ENCODE measurements at places on chromosomes 2 and 18.
A peak's percentile ranks its signal among the peaks of the same experiment; 100 is the strongest.

DNA sequence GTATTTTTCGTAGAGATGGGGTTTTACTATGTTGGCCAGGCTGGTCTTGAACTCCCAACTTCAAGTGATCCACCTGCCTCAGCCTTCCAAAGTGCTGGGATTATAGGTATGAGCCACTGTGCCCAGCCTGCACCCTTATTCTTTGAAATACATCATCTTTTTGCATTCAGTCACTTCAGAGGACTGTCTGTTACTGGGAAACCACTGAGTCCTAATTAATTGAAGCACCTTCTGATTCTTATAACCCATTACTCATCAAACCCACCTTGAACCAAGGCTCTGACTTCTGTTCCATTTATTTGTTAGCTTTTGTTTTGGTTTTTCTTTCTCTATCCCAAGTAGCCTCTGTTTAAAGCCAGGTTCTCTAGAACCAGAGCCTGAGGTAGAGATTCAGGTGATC lies 49.6 kb downstream of the CPO start:
- no peak for DNase-seq

- DNase-seq, result no peak
Measured at GRCh38 chr2:162210385-162210784, 32.9 kb downstream of the FAP start.

DNA sequence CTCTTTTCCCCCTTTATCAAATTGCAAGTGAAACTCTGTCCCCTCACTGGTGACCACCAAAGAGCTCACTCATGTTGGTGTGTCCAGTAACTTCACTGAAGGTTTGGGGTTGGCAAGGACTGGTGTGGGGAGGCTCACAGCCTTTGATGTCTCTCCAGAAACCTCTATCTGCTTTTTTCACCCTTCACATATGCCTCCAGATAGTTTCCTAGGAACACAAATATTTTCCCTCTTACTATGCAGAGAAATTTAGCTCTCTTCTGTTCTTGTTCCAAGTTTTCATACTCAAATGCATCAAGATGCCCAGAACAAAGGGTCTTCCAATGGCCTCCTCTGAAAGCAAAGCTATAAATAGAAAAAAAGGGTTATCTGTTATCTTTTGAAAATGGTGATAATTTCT lies 20.7 kb downstream of the DTNA start:
- DNase-seq, result no peak

GRCh38 chr2:240687741-240688552 lies 3.7 kb upstream of the AQP12A start:
- DNase-seq, result no peak

DNA sequence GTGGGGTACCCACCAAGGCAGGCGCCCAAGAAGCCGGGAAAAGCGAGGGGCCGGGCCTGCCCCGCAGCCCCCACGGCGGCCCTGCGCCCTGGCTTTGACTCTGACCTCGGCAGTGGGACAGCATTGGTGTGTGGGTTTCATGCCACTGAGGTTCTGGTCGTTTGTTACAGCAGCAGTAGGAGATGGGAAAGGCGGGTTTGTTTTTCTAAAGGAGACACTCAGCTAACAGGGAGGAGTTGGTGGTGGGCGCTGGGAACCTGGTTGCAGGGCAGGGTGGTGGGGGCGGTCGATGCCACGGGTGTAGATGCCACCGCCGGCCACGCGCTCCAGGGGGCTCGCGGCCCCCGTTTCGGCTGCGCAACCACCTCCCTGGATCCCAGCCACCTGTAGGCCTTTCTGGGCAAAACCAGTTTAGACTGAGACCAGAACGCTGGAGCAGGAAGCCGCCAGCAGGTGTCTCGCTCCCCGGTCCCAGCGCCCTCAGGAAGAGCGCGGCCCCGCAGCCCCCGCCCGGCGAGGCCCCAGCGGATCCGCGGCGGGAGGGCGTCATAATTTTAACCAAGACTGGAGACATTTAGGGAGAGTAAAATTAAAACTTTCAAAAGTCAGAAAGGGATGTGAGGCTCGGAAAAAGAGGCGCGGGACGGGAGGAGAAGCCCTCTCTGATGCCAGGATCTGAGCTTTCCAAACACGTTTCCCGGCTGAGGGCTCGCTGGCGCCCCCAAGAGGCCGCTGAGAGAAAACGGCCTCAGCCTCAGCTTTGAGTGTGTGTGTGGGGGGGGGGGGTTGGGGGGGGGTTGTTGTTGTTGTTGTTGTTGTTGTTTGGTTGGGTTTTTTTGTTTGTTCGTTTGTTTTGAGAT lies 17.4 kb downstream of the CIDEA start:
- peak; percentile 12 for DNase-seq

GRCh38 chr2:203543898-203544328 lies 8.8 kb upstream of the RAPH1 start:
- no peak for DNase-seq

DNA sequence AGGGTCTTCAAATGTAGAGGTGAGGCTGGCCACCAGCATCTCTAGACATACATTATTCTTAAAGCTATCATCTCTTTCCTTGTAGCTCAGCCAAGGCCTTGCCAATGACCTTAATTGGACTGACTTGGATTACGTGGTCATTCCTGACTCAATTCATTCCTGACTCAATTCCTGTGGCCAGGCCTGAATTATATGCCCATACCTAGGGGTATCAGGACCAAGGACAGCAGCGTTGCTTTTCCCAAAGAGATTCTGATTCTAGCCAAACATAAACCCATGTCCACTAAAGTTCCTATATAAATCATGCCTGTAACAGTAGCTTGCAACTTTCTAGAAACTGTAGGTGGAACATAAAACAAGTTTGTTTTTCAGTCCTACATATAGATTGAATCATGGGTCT lies 231.7 kb downstream of the ARL6IP6 start:
- DNase-seq, result no peak

- no peak for DNase-seq
Measured at GRCh38 chr18:73118121-73118816, 250.5 kb upstream of the NETO1 start.

DNA sequence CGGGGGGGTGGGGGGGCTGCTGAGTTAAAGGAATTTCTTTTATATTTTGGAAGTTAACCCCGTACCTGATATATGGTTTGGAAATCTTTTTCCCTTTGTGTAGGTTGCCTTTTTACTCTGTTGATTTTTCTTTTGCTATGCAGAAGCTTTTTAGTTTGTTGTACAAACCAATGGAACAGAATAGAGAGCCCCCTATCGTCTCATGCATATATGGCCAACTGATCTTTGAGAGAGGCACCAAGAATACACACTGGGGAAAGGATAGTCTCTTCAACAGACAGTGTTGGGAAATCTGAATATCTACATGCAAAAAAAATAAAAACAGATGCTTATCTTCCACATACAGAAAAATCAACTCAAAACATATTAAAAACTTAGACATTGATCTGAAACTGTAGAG lies 647.8 kb upstream of the KLHL29 start:
- no peak for DNase-seq

DNA sequence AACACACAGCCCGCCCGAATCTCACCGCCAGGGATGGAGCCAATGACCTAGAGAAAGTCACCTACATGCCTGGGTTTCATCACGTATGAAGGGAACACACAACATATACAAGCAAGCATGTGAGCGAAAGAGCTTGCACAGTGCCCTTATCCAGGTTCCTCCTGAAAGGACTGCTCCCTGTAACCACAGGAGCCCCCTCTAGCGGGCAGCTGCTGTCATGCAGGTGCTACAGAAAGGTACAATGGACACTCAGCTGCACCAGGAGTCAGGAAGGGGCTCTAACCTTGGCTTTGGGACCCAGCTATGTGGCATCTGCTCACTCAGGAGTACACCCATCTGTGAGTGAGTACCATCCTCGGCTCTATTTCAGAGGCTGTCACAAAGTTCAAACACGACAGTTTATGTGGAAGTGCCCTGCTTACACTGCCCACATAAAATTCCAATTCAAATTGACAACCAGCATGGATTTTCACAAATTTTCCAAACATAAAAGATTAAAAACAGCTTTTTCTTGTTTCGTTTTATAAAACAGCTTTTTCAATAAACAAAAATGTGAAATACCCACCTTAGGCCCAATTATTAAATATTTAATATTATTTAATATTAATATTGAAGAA lies 3.5 kb downstream of the NDUFA10 start:
- peak; percentile 15 for DNase-seq

- DNase-seq, result no peak
Measured at GRCh38 chr18:58046794-58047555, 2.9 kb downstream of the NEDD4L start.

DNA sequence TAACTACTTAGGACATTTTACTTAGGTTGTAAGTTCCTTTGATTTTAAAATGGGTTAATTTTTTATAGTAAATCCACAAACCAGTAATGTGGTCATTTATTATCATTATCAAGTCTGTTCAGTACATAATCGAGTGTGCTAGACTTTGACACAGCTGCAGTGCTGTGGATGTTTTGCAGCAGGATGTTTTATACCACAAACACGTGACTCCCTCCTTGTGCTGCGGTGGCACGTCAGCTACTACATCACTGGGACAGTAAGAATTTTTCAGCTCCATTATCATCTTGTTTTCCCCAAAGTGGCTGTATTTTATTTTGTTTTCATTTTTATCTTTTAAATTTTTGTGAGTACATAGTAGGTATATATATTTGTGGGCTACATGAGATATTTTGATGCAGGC lies 70.0 kb downstream of the ATP9B start:
- peak; percentile 26 for DNase-seq

DNA sequence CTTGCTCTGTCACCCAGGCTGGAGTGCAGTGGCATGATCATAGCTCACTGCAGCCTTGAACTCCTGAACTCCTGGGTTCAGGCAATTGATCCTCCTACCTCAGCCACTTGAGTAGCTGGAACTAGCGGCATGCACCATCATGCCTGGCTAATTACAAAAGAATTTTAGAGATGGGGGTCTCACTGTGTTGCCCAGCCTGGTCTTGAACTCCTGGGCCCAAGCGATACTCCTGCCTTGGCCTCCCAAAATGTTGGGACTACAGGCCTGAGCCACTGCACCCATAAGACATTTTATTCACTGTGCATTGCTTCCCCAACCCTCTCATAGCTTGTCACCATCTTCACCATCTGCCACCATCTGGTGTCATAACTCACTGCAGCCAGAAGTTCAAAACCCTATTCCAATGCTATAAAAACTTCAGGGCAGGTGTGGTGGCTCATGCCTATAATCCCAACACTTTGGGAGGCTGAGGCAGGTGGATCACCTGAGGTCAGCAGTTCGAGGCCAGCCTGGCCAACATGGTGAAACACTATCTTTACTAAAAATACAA lies 78.7 kb downstream of the NCAPH start:
- DNase-seq, result no peak

DNA sequence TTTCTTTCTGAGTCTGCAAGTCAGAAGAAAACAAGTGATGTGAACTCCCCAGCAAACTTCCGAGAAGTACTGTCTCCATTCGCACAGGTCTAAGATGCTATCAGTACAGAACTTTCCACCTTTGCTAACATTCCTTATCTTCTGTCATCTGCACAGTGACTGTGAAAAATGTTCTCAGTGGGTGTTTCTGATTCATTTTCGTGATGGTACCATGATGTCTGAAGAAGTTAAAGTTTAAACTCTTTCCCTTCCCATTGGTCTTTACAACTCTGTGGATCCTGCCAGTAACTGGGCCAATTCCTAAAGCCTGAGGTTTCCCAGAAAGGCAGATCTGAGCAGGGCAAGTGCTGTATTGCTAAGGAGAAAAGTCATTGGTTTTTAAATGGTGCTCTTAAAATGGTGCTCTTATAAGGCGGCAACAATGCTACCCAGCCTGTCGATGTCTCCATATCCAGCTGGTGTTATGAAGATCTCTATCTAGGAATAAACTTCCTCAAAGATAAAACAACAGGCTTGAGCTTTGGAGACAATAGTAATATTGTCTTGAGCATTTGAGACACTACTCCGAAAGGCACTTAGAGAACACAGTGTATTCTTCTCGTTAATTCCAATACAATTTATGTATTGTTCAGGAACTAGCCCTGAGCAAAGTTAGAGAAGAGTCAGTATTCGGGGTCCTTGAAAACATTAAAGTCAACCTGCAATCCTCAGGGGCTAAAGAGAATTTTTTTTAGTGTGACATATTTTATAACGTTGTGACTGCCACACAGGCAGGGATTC lies 232.3 kb downstream of the OSR1 start:
- no peak for DNase-seq

- no peak for DNase-seq
Measured at GRCh38 chr2:218823196-218823855, 8.3 kb downstream of the PRKAG3 start.

- peak; percentile 56 for DNase-seq
Measured at GRCh38 chr2:233053928-233054784, 6.0 kb upstream of the INPP5D start.

DNA sequence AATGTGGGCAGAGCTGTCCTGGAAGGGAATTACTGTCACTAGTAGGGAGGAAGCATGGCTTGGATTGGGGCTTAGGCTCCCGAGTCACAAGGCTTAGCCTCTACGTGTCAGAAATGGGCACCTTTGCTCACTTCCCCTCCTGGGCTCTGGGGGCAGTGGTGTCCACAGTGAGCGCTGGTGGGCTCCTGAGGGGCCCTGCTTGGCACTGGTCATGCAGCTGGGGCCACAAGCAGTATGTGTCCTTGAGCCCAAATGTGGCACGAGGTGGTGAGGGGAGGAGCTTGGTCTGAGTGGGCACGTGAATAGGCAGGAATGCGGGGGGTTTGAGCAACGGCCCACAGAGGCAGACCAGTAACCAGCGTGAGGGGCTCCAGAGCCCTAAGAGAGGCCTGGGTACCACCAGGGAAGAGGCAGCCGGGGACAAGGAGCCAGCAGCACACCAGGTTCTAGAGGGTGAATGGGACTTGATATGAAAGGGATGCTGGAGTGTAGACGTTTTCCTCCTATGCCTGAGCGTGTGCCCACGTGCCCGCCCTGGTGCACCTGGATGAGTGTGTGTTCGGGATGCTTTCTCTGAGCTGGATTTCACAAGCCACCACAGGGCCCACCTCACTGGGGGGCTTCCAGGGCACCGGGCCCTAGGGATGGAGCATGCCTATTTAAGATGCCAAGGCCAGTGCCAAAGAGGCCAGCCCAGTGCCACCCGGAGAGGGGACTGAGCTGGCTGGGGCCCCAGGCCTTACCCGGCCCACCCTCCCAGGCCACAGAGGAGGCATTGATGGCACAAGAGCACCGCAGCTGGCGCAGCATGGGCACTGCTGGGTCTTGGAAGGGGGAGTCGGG lies 22.8 kb upstream of the PTMA start:
- DNase-seq, result no peak

GRCh38 chr18:48419277-48420022 lies 10.3 kb upstream of the ZBTB7C start:
- no peak for DNase-seq

GRCh38 chr2:68714866-68715265 lies 19.7 kb upstream of the ARHGAP25 start:
- DNase-seq, result no peak

DNA sequence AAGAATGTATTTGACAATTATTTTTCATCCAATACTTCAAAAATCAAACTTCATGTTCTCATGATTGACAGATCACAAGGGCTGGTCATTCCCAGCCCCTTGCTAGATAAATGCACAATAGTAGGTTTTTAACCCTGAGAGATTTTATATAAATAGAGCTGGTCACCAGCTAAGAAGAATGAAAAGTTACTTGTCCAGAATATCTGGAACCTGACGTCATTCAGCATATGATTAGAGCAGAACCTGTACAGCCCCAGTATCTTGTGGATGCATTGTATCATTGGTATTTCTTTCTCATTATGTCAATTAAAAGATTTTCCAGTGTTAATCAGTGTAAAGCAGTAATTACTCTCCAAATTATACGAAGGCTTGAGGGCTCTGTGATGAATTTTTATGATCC lies 202.8 kb upstream of the RND3 start:
- no peak for DNase-seq
